Kidney (tissue), 22 donors: ENCODE measurements at places on chromosomes 5 and 9. TPM values are rescaled to one million over a fixed set of nuclear protein-coding genes. Genes with fewer than 3 reads are reported as not detected.

NPDC1 gene
- 189 TPM for total RNA-seq

OR5C1 gene
- total RNA-seq: not detected

PRRX2 gene
- total RNA-seq: 1.8 TPM

GABRA1 gene
- total RNA-seq: not detected

GLRA1 gene
- not detected for total RNA-seq

SV2C gene
- total RNA-seq: 0.13 TPM

GRCh38 chr9:26012797-26013196 lies 334.6 kb upstream of the TUSC1 start:
- H3K36me3 ChIP-seq: no peaks in the 10 kb centered on the region
- H3K27me3 ChIP-seq: no peaks in the 10 kb centered on the region
- H3K4me3 ChIP-seq: no peak overlapping the region
- H3K27ac ChIP-seq: no peak overlapping the region

DNA sequence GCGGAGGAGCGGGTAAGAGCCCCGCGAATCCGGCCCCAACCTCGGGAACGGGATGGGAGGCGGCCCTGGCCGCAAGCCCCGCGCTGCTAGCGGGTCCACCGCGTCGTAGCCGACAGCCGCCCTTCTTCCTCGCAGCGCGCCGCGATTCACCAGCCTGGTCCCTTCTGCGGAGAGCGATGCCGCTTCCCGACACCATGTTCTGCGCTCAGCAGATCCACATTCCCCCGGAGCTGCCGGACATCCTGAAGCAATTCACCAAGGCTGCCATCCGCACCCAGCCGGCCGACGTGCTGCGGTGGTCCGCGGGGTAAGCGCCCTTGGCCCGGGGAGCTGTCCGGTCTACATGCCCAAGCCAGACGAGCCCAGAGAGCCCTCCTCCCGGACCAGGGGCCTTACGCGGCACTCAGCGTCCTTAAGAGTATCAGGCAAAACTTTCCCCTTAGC lies 335 bp downstream of the ROPN1L start:
- H3K27me3 ChIP-seq: no peaks in the 10 kb centered on the region
- DNase-seq: no peak
- H3K4me1 ChIP-seq: no peaks in the 10 kb centered on the region
- no peak overlapping the region for H3K27ac ChIP-seq

DNA sequence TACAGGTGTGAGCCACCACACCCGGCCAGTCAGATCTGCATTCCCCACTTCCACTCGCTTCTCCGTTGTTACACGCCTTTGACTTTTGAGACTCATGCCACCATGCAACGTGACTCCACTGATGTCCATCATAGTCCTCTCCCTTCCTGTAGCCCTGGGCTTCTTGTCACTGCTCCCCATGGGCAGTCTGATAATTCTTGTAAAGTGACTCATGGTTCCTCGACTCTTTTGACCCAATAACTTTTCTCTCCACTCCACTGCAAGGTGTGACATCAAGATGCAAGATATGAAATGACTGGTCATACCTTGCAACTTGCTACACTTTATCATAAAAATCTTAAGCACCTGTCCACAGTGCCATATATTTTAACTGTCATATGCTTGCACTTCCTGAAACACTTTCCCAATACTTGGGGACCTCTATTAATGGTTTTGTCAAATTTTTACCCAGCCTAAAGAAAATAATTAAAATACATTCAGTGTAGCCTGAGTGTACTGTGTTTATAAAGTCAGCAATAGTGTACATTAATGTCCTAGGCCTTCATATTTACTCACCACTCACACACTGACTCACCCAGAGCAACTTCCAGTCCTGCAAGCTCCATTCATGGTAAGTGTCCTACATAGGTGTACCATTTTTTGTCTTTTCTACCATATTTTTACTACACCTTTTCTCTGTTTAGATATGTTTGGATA lies 18.6 kb upstream of the ANKRD18A start:
- H3K36me3 ChIP-seq: no peaks in the 10 kb centered on the region
- H3K4me1 ChIP-seq: no peaks in the 10 kb centered on the region
- H3K27ac ChIP-seq: no peak overlapping the region
- no peak overlapping the region for H3K4me3 ChIP-seq
- DNase-seq: no peak

GRCh38 chr9:112012026-112012902 lies 115.7 kb downstream of the UGCG start:
- no peak for DNase-seq
- peaks cover 11% of the 10 kb centered on the region for H3K4me1 ChIP-seq
- H3K27ac ChIP-seq: peak overlapping the region; percentile 85
- no peak overlapping the region for H3K4me3 ChIP-seq
- H3K36me3 ChIP-seq: no peaks in the 10 kb centered on the region

DNA sequence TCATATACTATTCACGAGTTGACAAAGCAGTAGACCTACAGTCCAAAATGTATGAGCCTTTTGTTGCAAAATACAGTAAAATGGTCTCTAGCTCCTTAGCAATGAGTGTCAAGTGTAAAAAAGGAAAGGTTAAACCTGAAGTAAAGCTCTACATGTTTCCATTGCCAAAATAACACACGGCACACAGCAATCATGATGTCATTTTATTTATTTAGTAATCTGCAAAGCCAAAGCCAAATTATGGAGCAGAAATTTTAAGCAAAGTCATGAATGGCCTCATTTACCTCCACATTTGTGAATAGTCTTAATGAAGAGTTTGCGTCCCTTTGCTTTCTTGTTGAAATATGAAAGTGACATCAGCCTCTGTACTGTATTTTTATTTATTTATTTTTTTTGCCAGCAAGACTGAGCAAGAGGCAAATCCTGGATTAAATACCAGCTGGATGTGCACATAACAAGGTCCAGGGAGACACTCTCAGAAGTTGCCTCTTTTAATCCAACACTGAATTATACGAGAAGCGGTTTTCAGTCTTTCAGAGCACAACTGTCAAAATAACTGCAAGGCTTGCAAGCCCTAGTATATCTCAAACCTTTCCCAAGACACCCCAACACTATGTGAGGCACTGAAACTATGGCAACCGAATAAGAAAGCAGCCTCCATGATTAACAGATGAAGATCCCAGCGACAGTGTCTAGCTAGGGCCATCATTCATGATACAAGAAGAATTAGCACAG lies 9.7 kb downstream of the SEMA6A start:
- H3K27me3 ChIP-seq: no peaks in the 10 kb centered on the region
- H3K27ac ChIP-seq: no peak overlapping the region
- no peak for DNase-seq

- no peak overlapping the region for H3K4me3 ChIP-seq
- no peak overlapping the region for H3K27ac ChIP-seq
- no peaks in the 10 kb centered on the region for H3K27me3 ChIP-seq
Observed at GRCh38 chr5:80481019-80481893, 6.6 kb upstream of the FAM151B start.

- H3K36me3 ChIP-seq: no peaks in the 10 kb centered on the region
- H3K27ac ChIP-seq: no peak overlapping the region
- no peaks in the 10 kb centered on the region for H3K4me1 ChIP-seq
- peaks cover 81% of the 10 kb centered on the region for H3K27me3 ChIP-seq
- H3K4me3 ChIP-seq: no peak overlapping the region
Observed at GRCh38 chr9:37028420-37029031, 5.5 kb downstream of the PAX5 start.

- no peak overlapping the region for H3K27ac ChIP-seq
- H3K27me3 ChIP-seq: no peaks in the 10 kb centered on the region
- H3K4me3 ChIP-seq: no peak overlapping the region
- no peak for DNase-seq
Observed at GRCh38 chr9:127004946-127005769, 90.6 kb downstream of the RALGPS1 start.

DNA sequence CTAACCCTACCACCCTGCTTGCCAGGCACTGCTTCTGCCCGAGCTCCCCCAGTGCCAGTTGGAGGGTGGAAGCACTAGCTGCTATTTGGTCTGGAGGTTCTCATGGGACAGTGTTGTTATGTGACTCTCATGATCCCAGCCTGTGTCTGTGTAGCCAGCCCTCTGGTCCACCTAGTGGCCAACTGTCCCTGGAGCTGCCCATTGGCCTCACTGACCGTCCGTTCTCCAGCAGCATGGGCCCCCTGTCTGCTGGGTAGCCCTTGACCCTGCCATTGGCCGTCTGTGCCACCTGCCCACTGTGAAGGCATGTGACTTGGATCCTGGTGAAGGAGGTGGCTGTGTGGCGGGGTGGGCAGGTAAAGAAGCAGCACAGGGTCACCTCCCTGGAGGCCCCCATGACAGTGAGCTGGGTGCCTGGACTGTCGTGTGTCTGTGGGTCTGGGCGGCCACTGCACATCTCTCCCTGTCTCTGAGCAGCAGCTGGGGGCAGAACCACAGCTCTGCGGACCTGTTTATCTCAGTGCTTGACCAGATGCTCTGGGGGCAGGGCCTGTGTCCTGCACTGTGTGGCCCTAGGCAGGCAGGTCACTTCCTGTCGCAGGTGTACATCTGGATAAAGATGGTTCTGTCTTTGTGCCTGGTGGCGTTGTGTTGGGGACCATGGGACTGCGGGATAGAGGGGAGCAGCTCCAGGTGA lies 11.4 kb downstream of the PHF2 start:
- H3K36me3 ChIP-seq: no peaks in the 10 kb centered on the region
- H3K27ac ChIP-seq: no peak overlapping the region

- no peaks in the 10 kb centered on the region for H3K27me3 ChIP-seq
- no peaks in the 10 kb centered on the region for H3K36me3 ChIP-seq
- peaks cover 2% of the 10 kb centered on the region for H3K4me1 ChIP-seq
- DNase-seq: no peak
- no peak overlapping the region for H3K27ac ChIP-seq
Observed at GRCh38 chr9:107931071-107931715, 441.6 kb upstream of the KLF4 start.

DNA sequence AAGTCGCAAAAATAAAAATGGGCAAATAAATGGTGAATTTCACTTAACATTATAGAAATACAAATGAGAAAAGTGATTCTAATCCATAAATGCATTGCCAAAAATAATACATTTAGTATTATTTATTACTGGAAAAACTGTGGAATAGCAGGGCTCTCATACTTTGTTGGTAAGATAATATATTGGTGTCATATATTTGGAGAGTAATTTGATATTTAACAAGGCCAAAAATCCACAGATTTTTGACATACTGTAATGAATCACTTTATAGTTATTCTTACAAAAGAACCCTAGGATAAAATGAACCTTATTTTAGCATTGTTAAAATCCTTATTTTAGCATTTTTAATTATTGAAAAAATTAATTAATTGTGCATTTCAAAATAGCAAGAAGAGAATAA lies 397.2 kb upstream of the DAB2 start:
- no peak for DNase-seq
- H3K27ac ChIP-seq: no peak overlapping the region
- no peaks in the 10 kb centered on the region for H3K36me3 ChIP-seq
- no peak overlapping the region for H3K4me3 ChIP-seq
- H3K4me1 ChIP-seq: no peaks in the 10 kb centered on the region

DNA sequence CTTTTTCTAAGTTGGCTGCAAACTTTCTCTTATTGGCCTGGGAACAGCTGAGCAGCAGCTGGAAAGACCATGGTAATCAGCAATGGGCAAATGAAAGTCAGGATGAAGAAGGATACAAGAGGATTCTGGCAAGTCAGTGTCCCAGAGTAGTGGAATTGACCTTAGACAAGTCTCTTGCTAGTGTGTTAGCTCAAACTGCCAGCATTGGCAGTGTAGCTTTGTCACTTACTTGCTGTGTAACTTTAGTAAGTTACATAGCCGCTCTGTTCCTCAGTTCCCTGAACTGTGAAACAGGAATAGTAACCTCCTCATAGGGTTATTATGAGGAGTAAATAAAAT lies 3.6 kb downstream of the ALDH1A1 start:
- H3K27me3 ChIP-seq: no peaks in the 10 kb centered on the region
- no peak for DNase-seq
- H3K27ac ChIP-seq: peak overlapping the region; percentile 83
- H3K4me1 ChIP-seq: peaks cover 43% of the 10 kb centered on the region

- no peak for DNase-seq
- H3K27me3 ChIP-seq: no peaks in the 10 kb centered on the region
- H3K27ac ChIP-seq: no peak overlapping the region
- H3K4me1 ChIP-seq: no peaks in the 10 kb centered on the region
- H3K4me3 ChIP-seq: no peak overlapping the region
Observed at GRCh38 chr9:68577774-68578591, 37.3 kb upstream of the TMEM252 start.

GRCh38 chr5:116880150-116880549 lies 305.5 kb upstream of the SEMA6A start:
- H3K4me3 ChIP-seq: no peak overlapping the region
- H3K27me3 ChIP-seq: no peaks in the 10 kb centered on the region
- DNase-seq: no peak
- no peak overlapping the region for H3K27ac ChIP-seq
- H3K36me3 ChIP-seq: no peaks in the 10 kb centered on the region

DNA sequence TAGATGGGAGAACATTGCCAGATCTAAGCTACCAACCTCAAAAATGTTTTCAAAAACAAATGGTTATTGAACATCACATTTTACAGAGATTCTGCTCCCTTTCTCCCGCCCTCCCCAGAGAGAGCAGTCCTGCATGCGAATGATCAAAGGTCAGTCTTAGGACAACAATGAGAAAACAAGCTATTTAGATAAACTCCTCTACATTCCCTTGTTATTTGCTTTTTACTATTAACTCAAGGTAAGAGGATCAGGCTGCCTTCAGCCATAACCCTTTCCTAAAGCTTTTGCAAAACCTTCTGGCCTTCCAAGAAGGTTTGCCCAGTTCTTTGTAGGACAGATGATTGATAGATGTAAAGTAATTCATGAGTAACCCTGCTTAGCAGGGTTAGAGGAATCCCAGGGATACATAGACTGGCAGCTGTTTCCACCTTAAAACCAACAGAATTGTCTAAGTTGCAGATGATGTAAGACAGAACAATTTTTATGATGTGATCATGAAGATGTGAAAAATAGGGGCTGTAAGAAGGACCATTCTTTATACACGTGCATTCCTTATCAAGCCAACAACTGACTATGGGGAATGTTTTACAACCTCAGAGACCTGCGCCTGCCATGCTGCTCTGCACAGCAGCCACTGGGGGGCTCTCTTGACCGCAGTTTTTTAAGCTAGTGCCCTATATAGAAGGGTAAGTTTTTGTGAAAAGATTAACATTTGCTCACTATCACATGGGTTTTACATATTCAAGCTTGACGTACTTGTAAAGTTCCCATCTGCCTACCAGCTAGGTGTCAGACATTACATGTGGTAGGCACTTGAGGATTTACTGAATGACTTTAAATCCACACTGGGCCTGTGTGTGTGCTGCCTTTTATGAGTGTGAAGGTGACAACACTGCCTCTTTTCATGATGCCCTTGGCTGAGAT lies 2.3 kb upstream of the ZNF782 start:
- H3K27ac ChIP-seq: no peak overlapping the region
- no peaks in the 10 kb centered on the region for H3K36me3 ChIP-seq
- peaks cover 8% of the 10 kb centered on the region for H3K4me1 ChIP-seq

- H3K27ac ChIP-seq: no peak overlapping the region
- H3K27me3 ChIP-seq: no peaks in the 10 kb centered on the region
- H3K4me3 ChIP-seq: no peak overlapping the region
- no peaks in the 10 kb centered on the region for H3K4me1 ChIP-seq
Observed at GRCh38 chr5:65125591-65126541, 355.9 kb downstream of the ADAMTS6 start.

DNA sequence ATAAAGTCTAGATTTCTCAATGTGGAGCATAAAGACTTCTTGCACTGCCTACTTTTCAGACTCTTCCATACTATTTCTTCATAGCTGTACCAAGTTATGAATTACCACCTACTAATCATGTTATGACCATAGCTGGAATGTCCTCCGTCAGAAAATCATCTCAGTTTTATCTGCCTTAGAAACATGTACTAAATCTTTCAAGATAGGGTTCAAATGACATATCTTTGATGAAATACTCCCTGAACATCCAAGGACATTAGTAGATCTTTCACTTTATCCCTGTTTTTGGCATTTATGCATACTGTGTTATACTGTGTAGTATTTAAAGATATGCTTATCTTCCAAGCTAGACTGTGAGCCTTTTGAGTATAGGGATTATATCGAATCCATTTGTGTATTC lies 49.6 kb upstream of the MEF2C start:
- H3K27ac ChIP-seq: no peak overlapping the region
- no peaks in the 10 kb centered on the region for H3K27me3 ChIP-seq
- H3K36me3 ChIP-seq: no peaks in the 10 kb centered on the region
- H3K4me1 ChIP-seq: no peaks in the 10 kb centered on the region
